ENCODE measurements at places on chromosomes 6 and 20.

GRCh38 chr6:4936681-4937041 lies 67.2 kb downstream of the RPP40 start:
- peak; percentile 59 for DNase-seq

DNA sequence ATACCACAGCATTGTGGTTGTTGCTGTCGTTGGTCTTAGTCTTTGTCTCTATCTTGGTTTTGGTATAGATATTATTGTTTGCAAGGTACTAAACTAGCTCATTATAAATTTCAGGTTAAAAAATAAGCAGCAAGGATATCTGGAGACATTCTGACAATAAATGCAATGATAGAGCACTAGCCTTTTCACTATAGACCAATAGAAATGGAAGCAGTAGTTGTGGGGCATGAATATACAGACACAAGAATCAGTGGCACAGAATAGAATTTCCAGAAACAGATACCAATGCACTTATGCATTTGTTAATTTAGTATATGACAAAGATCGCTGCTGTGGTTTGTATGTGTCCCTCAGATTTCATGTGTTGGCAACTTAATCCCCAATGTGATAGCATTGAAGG lies 31.1 kb upstream of the CFAP206 start:
- DNase-seq = no peak

- DNase-seq = no peak
Observed at GRCh38 chr6:30152016-30152673, 8.9 kb downstream of the TRIM10 start.

DNA sequence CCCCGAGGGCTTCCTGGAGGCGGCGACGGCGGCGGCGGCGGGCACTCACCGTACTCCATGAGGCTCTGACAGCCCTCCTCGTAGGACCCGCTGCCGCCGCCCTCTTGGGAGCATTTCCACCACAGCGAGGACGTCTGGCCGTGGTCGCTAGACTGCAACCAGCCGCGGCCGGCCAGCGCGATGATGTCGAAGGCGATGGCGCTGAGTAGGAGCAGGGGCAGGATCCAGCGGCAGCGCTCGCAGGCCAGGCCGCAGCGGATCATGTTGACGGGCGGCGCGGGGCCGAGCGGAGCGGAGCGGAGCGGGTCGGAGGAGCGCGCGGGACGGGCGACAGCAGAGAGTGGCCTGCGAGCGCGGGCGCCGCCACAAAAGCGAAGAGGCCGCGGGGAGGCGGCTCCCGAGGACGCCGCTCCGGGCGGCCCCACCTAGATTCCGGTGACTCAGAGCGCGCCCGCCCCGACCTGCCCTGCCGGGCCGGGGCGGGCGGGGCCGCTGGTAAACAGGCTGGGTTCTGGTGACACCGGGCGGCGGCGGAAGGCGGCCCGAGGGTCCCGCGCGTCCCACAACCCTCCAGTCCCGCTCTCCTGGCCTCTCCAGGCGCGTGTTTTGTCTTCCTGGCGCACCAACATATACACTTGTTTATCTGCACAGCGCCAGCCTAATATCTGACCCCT lies at the start of gene PERP:
PERP (minus strand) TSS at position 342 of the 674 bp plus-strand sequence; CDS start at position 263, 79 bp downstream.
- DNase-seq = peak; percentile 41

- no peak for DNase-seq
Observed at GRCh38 chr6:119187596-119187995, 109.1 kb upstream of the FAM184A start.

GRCh38 chr20:50281831-50282591 lies 91.4 kb downstream of the CEBPB start:
- no peak for DNase-seq

- no peak for DNase-seq
Observed at GRCh38 chr6:190596-191395, 101.5 kb upstream of the DUSP22 start.

DNA sequence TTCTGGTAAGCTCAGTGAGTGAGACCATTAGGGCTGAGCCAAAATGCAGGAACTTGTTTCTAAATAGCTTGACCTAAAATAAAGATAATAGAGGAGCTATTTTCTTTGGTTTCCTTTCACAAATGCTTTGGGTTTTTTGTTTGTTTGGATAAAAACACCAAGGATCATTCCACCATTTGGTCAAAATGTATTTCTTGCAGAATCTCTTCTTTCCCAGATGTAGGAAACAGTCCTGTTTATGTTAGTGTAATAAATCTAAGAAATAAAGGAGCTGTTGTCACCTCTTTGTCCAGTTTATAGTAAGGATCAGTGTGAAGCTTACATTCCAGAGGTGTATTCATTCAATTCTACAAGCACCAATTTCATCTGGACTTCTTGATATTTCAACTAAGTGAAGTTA lies 297.8 kb downstream of the GJA1 start:
- peak; percentile 48 for DNase-seq

DNA sequence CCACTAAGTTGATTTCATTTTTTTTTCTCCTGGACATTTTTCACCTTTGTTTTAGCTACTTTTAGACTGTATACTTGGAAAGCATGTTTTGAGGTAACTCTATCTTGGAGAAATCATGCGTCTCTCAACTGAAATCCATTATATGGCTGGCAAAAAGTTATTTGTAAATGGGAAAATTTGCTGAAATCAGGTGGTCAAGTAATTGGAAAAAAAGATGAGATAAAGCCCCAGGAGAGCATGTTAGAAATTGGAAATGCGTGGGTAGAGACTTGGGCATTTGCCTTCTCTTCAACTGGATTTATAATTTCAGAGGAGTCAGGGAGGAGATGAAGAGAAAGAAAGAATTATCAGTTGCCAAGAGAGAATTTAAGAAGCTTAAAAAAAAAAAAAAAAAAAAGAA lies 217.1 kb upstream of the MAP3K7 start:
- DNase-seq = no peak

DNA sequence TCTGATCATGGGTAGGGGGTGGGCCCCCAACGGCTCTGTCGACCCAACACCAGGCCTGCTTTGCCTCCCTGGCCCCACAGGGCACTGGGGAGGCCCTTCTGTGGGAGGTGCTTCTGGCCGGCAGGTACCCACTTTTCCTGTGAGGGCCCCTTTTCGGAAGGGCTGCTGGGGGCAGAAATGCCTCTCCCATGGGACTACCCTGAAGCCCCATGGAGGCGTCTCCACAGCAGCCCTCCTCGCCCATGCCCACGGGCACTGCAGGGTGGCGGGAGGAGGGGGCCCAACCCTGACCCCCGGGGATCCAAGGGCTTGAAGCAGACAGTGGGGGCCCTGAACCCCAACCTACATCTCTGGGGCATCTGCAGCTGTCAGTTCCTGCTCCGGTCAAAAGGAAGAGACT lies 2.3 kb downstream of the BIRC7 start:
- no peak for DNase-seq

DNA sequence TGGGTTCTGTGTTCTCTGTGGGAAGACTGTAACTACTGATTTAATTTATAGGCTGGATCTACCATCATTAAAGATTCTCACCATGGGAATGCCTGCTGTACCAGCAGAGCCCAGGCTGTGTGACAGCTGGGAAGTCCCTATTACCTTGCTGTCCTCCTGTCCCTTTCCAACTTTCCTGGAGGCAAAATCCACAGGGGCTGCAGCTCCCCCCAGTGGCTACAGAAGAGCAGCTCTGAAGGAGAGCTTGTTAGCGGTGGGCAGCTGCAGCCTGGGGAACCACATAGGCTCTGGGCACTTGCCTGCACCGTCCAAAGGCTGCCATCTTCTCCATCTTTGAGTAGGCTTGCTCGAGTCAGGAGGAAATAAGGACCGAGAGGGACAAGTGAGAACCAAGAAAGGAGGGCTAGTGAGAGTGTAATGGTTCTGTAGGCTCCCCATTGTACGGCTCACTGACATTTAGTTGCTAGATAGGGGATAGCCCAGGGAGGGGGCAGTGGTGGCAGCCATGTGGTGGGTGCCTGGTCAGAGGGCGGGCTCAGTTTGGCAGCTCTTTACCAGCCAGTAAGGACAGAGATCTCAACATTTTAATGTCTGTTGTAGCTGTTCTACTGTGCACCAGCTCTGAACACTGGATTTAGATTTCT lies 155.1 kb upstream of the MLIP start:
- DNase-seq = peak; percentile 70

Measured in fibroblast of skin of scalp (primary cell).